ENCODE measurements at places on chromosomes 1 and 21. TPM values are rescaled to one million over a fixed set of nuclear protein-coding genes. Genes with fewer than 3 reads are reported as not detected.

- DNase-seq, result no peak
These were observed 33.7 kb downstream of the KCND3 start for GRCh38 chr1:111955755-111956154.

DNA sequence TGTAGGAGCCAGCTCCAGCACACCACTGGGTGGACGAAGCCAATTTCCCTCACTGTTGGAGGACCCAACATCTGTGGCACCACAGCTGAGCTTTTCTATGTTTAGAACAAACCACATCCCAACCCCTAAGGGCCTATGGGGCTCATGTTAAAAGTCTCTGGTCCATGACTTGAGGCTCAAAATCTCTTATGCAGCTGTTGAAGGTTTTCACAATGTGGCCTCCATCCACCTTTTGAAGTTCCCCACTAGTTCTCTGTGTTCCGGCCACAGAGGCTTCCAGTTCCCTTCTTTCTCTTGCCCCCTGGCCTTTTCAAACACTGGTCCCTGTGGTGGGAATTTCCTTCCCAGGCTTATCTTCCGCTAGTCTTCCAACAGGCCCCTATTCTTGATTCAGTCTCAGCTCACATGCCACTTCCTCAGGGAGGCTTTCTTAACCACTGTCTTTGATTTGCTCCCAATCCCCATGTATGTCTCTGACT, 3.9 kb upstream of the IFNLR1 start:
- DNase-seq, result no peak

DNA sequence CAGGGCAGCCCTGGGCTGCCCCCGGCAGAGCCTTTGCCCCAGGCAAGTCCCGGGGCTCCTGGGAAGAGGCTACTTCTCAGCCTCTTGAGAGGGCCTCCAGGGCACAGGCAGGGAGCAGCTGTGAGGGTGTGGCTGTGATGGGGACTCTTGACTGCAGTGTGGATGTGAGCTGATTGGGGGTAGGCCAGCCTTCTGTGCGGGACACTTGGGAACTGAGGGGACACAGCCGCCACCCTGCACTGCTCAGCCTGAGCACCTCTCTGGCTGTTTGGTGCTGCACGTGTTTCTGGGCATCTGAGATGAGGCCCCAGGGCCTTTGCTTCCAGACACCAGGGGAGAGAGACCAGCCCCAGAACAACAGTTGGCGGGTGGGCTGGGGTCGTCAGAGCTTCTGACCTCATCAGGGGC, 62.1 kb downstream of the SKI start:
- DNase-seq, result no peak

GRCh38 chr21:16389643-16390042, 659.9 kb downstream of the USP25 start:
- DNase-seq, result no peak

DNA sequence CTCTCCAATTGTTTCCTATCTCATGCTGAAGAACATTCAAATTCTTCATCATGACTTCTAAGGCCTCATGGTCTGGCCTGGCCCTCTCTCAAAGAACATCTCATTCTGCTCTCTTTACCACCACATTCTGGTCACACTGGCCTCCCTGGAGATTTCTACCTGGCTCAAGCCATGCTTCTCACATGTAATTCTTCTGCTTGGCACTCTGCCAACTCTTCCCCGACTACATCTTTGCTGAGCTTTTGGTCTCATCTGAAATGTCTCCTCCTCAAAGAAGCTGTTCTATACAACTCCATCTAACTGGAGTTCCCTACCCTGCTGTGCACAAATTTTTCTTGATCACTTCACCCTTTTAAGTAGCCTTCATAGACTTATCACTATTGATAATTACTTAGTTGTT, 1.4 kb upstream of the TBX19 start:
- DNase-seq, result no peak

RGS13 gene
- 0.36 TPM for total RNA-seq

DNA sequence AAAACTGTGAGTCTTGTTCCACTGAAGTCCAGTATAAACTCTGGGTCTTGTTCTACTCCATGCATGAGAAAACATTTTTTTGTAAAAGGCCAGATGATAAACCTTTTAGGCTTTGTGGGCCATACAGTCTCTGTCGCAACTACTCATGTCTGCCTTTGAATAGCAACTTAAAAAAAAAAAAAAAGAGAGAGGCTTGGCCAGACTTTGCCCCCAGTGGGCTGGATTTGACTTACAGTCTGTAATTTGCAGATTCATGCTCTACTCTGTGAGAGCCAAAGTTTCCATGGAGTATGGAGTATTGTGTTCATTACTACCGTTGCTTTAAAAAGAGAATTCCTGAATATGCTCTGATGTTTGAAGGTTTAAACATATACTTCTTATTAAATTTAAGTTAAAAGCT, 654.9 kb upstream of the PKN2 start:
- DNase-seq, result no peak

GRCh38 chr1:18989176-18989799, 32.8 kb upstream of the IFFO2 start:
- peak; percentile 42 for DNase-seq

DNA sequence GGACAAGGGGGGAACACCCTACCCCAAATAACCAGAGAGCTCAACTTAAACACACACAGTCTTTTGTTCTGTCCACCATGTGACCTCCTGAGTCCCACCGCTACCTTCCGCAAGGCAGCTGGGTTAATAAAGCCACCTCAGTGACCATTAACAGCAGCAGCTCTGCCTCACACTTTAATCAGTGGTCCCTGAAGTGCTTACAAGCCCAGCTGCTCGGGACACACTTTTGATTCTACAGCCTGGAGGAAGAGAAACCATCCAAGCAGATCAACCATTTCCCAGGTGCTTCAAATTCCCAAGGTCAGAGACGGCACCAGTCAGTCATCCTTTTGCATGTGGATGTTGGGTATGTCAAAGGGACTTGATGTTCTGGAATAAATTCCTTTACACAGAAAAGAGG, 70.1 kb downstream of the KCNJ15 start:
- no peak for DNase-seq

- DNase-seq, result no peak
These were observed 91.6 kb downstream of the SCCPDH start for GRCh38 chr1:246815693-246816270.

TEDDM1 gene
- not detected for total RNA-seq

MTR gene
- 28.6 TPM for total RNA-seq

- no peak for DNase-seq
These were observed 101.2 kb downstream of the FMN2 start for GRCh38 chr1:240192851-240193250.

ERICH3 gene
- total RNA-seq, result 0.36 TPM

GBP7 gene
- not detected for total RNA-seq

GRCh38 chr1:228992044-228992443, 256.8 kb downstream of the RHOU start:
- no peak for DNase-seq

- no peak for DNase-seq
These were observed 84.9 kb downstream of the CLEC20A start for GRCh38 chr1:178411756-178412399.

FCRL5 gene
- total RNA-seq, result not detected

Measured in sigmoid colon (tissue), 7 donors.